ENCODE measurements at places on chromosomes 16 and 17.
A peak's percentile ranks its signal among the peaks of the same experiment; 100 is the strongest.

- H3K36me3 ChIP-seq, result no peaks in the 10 kb centered on the region
- H3K4me3 ChIP-seq, result no peak overlapping the region
- H3K27ac ChIP-seq, result no peak overlapping the region
- H3K4me1 ChIP-seq, result no peaks in the 10 kb centered on the region
- H3K27me3 ChIP-seq, result peaks cover 16% of the 10 kb centered on the region
- DNase-seq, result no peak
Measured at GRCh38 chr17:58269557-58270291, 11.0 kb downstream of the MPO start.

DNA sequence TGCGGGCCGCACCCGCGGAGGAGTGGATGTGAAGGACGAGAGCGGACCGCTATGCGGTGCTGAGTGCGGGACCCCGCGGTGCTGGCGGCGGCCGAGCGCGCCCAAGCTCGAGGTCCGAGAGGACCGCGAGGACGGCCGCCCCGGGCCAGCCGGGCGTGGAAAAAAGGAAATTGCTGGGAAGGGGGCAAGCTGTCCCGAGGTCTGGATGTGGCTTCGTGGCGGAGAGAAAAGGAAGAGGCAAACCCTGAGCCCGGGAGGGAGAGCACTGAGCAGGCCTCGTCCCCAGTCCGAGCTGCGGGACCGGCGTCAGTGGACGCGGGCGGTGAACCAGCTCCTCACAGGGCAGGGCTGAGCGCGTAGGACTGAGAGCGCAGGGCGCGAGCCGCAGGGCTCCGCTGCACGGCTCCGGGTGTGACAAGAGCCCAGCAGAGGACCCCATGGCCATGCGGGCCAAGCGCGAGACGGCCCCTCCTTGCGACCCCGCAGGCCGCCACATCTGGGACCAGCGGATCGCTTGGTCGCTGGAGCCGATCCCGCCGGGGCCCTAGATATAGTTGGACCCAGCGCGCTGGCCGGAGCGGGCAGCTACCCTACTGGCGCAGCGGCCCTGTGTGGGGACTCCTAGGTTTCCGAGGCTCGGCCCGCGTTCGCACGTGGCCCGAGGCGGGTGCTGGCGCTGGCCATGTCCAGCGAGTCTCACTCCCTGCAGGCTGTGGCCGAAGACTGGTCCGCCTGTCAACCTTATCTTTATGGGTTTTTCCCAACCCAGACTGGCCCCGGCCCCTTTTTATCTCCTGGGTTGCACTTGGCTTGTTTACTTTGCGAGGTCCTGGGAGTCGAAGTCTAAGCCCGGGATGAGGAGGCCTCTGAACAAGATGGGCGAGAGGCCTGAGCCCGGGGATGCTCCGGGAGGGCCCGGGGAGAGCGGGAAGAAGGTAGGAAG is 2.4 kb downstream of the TBX4 start:
- H3K4me3 ChIP-seq, result peak overlapping the region; percentile 29
- H3K27ac ChIP-seq, result peak overlapping the region; percentile 55
- DNase-seq, result no peak
- no peaks in the 10 kb centered on the region for H3K36me3 ChIP-seq
- H3K4me1 ChIP-seq, result peaks cover 18% of the 10 kb centered on the region
- peaks cover 85% of the 10 kb centered on the region for H3K27me3 ChIP-seq

DNA sequence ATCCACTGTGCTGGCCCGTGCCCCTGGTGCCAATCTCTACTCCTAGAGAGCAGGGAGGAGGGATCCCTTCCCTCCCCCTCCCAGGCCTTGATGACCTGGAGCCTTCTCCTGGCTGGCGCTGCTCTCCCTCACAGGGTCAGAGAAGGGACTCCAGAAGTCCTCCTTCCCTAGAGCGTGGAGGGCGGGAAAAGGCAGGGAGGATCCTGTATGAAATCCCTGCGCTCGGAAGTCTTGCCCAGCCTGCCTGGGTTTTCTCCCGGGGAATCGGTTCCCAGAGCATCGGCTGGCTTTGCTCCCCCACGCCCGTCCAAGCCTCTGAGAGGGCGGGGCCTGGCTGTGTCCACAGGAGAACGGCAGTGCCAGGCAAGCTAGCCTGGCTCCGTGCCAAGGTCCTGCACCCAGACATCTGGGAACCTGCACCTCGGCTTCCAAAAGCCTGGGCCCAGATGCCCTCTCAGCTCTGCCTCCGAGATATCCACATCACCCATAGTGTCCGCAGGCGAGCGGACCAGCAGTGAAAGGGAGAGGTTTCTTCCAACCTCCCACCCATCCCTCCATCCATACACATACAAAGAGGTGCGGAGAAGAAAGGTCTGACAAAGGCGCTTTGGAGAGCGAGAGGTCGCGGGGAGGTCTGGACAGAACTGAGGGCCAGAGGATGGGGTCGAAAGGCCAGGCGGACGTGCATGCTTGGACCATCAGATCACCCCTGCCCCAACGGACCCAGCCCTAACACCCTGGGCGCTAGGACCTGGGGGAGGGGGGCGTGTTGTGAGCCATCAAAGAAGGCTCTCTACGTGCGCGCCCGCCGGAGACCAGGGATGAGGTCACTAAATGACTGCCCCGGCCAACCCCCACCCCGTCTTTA is 1.1 kb downstream of the MPP2 start:
- peaks cover 5% of the 10 kb centered on the region for H3K4me1 ChIP-seq
- peaks cover 74% of the 10 kb centered on the region for H3K27me3 ChIP-seq
- DNase-seq, result peak; percentile 31
- H3K27ac ChIP-seq, result no peak overlapping the region

GRCh38 chr17:39123627-39124026 is 27.8 kb downstream of the PLXDC1 start:
- no peak overlapping the region for H3K27ac ChIP-seq
- H3K4me3 ChIP-seq, result no peak overlapping the region
- no peaks in the 10 kb centered on the region for H3K27me3 ChIP-seq
- H3K36me3 ChIP-seq, result no peaks in the 10 kb centered on the region
- DNase-seq, result no peak

DNA sequence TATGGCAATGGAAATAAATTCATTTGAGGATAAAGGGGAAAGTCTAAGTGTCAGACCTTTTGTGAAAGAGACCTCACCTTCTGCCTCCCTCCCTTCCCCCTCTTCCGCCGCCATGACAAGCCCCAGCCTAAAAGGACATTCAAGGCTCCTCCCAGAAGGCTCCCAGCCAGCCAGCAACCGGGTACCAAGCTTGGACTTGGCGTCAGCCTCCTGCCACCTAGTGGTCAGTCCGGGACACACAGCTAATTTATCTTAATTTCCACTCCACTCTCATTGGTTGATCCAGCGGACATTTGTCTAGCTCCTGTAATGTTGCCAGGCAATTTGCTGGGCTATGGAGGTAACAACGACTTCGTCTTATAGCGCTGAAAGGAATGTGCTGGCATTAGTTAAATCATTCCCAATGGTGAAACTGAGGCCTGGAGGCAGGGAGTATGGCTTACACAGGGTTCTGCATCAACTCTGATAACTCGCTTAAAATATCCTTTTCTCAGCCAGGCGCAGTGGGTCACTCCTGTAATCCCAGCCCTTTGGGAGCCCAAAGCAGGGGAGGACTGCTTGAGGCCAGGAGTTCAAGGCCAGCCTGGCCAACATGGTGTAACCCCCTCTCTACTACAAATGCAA is 19.3 kb upstream of the CLEC3A start:
- no peak overlapping the region for H3K4me3 ChIP-seq
- H3K4me1 ChIP-seq, result peaks cover 2% of the 10 kb centered on the region
- DNase-seq, result peak; percentile 71
- peaks cover 3% of the 10 kb centered on the region for H3K27me3 ChIP-seq
- no peaks in the 10 kb centered on the region for H3K36me3 ChIP-seq

- H3K36me3 ChIP-seq, result no peaks in the 10 kb centered on the region
- H3K27me3 ChIP-seq, result peaks cover 40% of the 10 kb centered on the region
- H3K4me3 ChIP-seq, result peak overlapping the region; percentile 56
- peaks cover 2% of the 10 kb centered on the region for H3K4me1 ChIP-seq
Measured at GRCh38 chr17:40442392-40443195, 656 bp upstream of the IGFBP4 start.

GRCh38 chr16:87327798-87328495 is 10.8 kb upstream of the C16orf95 start:
- DNase-seq, result no peak
- no peak overlapping the region for H3K4me3 ChIP-seq
- no peaks in the 10 kb centered on the region for H3K27me3 ChIP-seq
- H3K36me3 ChIP-seq, result peaks cover 3% of the 10 kb centered on the region
- no peaks in the 10 kb centered on the region for H3K4me1 ChIP-seq

DNA sequence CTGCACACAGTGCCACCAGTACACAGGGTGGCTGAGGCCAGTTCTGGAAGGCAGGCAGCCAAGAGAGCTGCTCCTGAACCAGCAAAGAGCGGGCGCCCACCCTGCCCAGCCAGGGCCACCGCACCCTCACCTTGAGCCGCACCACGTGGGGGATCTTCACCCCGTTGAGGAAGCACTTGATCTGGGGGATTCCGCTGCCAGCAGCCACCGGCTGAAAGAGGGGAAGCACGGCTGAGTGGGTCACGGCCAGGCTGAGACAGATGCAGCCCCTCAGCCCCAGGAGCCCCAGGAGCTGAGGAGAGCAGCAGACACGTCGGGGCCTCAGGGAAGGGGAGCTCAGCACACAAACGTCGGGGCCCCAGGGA is 14.6 kb upstream of the CCDC154 start:
- H3K4me1 ChIP-seq, result no peaks in the 10 kb centered on the region
- no peak for DNase-seq
- no peak overlapping the region for H3K27ac ChIP-seq
- H3K4me3 ChIP-seq, result no peak overlapping the region
- no peaks in the 10 kb centered on the region for H3K36me3 ChIP-seq
- no peaks in the 10 kb centered on the region for H3K27me3 ChIP-seq

DNA sequence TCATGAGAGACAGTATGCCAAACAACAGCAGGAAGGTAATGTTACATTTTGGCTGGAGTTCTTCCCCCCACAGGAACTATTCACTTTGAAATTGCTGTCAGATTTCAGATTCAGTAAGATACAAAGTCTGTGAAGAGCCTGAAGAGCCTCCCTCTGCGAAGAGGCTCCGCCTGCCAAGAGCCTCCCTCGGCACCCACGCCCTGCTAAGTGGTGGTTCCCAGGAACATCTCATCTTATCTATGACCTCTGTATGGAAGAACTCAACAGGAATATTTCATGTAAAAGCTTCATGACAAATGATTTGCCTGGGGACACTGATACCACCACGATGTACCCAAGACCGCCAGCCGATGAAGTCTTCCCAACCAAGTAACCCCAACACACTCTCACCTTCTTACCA is 3.2 kb downstream of the ZC3H7A start:
- no peak for DNase-seq
- no peaks in the 10 kb centered on the region for H3K27me3 ChIP-seq
- peak overlapping the region; percentile 53 for H3K27ac ChIP-seq
- H3K4me3 ChIP-seq, result peak overlapping the region; percentile 46
- H3K4me1 ChIP-seq, result peaks cover 52% of the 10 kb centered on the region
